ENCODE measurements at places on chromosomes 11 and 22.

DNA sequence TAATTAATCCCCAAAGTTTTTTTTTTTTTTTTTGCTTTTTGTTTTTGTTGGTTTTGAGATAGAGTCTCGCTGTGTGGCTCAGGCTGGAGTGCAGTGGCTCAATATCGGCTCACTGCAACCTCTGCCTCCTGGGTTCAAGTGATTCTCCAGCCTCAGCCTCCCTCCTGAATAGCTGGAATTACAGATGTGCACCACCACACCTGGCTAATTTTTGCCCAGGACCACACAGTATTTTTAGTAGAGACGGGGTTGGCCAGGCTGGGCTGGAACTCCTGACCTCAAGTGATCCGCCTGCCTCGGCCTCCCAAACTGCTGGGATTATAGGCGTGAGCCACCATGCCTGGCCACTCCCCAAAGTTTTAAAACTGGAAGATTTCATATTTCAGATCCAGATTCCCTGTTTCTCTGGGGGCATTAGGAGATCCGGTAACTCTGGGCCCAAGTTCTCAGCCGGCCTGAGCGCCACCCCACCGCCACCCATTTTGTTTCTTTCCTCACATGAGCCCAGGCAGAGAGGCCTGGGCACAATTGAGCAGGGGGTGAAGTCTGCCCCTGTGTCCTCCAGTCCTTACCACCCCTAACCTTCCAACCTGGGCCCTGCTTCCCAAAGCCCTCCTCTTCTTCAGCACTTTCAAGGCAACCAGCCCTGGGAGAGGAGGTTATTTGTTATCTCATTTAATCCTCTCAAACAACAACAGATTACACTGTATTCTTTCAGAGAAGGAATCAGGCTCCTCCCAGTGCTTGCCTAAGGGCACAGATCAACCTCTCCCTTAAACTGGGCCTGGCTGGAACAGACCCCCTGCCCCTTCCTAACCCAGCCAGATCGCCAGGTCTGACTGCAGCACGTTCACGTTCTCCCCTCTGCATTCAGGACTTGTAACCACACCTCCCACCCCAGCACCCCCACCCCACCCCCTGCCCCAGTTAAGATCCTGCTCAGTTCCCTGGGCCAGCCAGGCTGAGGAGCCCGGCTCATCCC, 1.9 kb upstream of the CSNK1E start:
- DNase-seq: no peak

DNA sequence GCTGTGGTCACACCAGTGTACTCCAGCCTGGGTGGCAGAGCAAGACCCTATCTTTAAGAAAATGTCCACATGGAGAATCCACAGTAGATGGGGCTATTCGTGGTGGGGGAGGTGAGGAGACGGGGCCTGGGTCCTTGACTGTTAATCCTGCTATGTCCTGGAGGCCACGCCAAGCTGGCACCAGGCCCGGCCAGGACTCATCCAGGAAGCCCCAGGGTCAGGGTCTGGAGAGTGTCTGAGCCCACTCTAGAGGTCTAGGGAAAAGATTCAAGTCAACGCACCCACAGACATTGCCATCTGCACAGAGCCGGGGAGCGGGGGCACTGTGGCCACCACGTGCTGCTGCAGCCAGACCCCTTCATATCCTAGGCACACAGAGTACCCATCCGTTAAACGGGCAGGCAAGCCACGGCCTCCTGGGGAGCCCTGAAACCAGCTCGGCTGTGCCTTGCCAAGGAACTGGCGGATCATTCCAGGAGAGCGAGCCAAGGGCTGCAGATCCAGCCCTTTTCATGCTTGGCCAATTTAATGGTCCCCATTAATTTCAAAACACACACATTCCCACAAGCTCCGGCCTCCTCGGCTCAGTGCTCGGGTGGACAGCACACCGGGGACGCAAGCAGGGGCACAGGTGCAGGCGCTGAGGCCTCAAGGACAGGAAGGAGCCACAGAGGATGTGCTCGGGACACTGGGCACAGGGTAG, 24.7 kb downstream of the MACROD1 start:
- no peak for DNase-seq

DNA sequence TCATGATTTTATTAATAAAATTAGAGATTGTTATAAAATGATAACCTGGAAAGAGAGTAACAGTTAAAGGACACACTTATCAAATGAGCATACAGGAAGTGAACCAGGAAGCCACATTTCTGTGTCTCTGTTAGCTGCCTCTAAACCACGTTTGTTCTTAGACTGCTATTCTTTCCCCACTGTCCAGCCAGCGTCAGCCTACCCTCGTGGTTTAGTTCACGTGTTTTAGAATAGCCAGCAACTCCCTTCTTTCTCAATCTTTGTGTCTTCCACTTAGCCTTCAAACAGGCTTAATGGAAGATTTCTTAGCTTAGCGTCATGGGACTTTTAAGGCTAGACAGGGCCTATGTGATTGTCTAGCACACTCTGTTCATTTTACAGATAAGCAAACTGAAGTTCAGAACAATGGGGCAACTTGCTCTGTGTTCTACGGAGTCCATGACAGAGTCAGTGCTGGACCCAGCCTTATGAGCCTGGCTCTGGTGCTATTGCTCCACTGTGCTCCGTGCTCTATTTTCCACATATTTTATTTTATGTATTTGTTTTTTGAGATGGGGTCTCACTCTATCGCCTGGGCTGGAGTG, 27.2 kb downstream of the GRAMD1B start:
- no peak for DNase-seq

DNA sequence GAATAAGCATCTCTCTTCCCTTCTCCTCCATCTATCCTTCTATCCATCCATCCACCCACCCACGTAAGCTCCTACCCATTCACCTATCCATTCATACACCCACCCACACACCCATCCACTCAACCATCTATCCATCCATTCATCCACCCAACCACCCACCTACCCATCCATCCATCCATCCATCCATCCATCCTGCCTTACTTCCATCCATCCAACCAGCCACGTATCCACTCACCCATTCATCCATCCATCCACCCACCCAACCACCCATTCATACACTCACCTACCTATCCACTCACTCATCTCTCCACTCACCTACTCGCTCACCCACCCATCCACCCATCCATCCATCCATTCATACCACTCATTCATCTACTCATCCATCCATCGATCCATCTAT, 13.2 kb downstream of the TNNT3 start:
- DNase-seq: no peak

GRCh38 chr11:44031549-44031948, 16.2 kb upstream of the ACCSL start:
- no peak for DNase-seq

GRCh38 chr11:119800171-119800570, 71.2 kb upstream of the NECTIN1 start:
- DNase-seq: no peak

DNA sequence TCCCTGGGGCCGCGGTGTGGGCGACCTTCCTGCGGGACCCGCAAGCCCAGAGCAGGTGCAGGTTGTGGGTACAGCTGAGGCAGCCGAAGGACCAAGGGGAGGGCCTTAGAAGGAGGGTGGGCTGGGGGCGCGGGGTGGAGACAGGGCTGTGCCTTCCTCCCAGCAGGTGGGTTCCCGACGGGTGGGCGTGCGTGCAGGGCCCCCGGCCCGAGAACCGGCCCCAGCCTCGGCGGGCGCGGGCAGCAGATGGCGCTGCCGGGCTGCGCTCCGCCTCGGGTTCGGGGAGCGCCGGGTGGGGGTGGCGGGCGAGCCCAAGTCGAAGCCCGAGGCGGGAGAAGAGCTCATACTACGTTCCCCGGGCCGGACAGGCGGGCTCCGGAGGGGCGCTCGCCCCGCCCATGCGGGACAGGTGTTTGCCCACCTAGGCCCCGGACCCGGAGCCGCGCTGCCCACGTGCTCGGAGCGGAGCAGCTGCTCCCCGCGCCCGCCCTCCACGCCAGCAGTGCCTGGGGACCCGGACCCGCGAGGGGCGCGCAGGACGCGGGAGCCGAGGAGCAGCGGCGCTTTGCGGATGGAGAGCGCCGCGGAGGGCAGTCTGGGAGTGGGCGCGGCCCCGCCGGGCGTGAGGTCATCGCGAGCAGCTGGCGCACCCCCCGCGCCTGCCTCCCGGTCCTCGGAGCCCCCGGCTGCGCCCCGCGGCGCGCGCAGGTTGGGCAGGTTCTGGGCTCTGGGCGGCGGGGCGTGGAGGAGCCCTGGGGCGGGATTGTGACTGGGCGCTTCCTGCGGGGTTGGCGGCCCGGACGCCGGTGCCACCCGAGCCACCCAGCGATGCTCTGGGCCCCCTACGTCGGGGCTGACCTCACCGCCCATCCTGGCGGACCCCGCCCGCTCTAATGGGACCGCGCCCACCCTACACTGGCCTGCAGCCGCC, 25.3 kb downstream of the DUSP8 start:
- no peak for DNase-seq
